ENCODE measurements at places on chromosomes 11 and 22.

GRCh38 chr11:1639666-1640065 lies 10.1 kb downstream of the KRTAP5-5 start:
- no peak for DNase-seq

DNA sequence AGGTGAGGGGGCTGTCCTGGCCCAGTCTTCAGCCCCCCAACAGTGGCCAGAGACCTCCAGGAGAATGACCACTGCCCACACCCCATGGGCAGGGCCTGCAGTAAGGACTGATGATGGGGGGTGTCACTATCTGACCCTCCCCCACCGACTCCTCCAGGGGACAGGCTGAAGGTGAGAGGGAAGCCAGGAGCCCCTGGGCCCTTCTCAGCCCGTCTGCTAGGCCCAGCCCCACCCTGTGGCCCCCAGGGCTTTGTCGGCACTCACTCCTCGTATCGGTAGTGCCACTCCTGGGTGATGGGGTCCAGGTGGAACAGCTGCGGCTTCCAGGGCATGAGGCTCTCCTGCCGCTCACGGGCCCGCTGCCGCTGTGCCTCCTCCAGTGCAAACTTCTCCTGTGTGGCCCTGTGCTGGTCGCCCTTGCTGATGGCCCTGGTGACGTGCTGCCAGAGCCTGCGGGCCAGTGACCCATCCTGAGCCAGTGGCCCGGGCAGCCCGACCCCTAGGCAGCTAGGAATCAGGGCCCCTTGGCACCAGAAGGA lies 35.4 kb upstream of the CARS1 start:
- DNase-seq = no peak

- no peak for DNase-seq
These were observed 114.1 kb downstream of the MAML2 start for GRCh38 chr11:96228910-96229309.

DNA sequence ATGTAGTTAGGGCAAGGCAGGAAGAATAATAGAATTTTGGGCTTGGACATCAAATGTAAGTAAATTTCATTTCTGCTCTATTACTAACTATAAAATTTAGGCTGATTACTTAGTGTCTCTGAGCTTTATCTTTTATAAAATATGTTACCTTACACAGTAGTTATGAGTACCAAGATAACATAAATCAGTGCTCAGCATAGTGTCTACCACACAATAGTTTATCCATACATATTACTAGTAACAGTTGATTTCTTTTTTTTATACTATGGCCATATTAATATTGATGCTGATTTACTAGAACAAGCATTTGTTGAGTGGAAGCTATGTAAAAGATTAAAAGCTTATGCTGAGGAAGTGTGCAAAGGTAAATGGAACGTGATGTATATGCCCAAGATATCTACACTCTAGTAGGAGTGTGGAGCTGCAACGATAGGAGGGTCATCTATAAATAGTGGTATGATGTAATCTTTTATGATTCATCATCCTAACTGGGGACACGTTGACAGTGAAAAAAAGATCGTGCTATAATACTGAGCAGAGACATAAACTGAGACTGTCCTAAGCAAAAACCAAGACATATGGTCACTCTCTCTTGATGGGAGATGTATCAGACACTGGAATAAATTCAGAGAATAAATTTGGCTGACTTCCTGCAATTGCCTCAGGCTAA lies 8.7 kb upstream of the SLC5A12 start:
- DNase-seq = no peak

GRCh38 chr11:16846305-16846704 lies 107.9 kb downstream of the C11orf58 start:
- DNase-seq = no peak

- DNase-seq = peak; percentile 24
These were observed 93.3 kb downstream of the SGSM3 start for GRCh38 chr22:40463683-40464082.

DNA sequence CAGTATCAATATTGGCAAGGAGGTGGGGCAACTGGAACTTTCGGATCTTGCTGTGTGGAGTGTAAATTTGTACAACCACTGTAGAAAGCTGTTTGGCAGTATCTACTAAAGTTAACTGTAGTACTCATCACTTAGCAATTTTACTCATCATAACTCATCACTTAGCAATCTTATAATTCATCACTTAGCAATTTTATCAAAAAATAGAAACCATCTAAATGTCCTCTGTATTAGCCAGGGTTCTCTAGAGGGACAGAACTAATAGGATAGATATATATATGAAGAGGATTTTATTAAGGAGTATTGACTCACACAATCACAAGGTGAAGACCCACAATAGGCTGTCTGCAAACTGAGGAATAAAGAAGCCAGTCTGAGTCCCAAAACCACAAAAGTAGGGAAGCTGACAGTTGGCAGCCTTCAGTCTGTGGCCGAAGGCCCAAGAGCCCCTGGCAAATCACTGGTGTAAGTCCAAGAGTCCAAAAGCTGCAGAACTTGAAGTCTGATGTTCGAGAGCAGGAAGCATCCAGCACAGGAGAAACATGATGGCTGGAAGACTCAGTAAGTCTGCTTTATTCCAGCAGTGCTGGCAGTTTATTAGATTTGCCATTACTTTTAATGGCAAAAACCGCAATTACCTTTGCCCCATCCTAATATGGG lies 92.9 kb upstream of the USP47 start:
- no peak for DNase-seq

GRCh38 chr22:46432164-46433068 lies 96.9 kb downstream of the TRMU start:
- peak; percentile 25 for DNase-seq

DNA sequence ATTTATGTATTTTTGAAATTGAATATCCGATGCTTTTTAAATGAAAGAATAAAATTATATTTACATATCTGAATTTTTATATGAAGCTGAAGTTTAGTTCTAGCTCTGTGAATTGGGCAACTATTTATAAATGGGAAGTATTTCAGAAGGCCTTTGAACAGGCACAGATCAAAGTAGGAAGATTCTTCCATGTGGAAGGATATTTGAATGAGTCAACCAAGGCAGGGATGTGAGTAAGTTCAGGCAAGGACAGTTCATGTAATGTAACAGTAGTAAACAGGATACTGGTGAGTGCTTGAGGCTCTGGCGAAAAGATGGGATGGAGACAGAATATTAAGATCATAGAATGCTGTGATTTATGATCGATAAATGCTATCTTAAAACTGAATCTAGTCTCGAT lies 417.8 kb upstream of the CCDC179 start:
- no peak for DNase-seq

DNA sequence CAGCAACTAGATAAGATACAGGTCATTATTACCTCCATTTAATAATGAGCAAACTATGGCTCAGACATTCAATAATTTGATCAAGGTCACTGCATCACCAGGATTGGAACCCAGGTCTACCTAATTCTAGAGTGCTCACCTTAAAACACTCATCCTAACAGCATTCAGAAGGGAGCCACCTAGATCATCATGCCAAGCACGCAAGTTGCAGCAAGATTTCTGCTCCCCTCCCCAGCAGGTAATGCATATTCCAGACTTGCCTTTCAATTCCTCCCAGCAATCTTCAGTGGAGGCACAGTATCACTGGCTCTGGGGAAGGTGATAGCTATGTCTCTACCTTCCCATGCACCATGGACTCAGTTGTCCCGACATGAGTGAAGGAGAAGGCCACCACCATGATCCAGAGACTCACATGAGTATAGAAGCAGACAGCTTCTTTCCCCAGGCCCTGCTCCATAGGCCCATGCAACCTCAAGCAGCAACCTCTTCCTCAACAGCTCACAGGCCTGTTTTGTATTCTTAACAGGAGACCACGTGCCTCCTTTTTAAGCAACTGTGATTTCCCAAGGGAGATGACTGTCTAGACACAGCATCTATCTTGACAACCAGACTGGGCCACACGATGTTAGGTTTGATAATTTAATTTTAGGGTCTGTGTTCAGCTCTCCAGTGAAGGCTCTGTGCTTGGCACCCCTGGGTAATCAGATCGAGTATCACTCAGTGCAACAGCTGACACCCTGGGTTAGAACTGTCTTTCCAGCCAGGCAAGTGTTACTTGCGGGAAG lies 36.4 kb downstream of the RAB30 start:
- no peak for DNase-seq

GRCh38 chr22:30752771-30753170 lies 58.1 kb downstream of the OSBP2 start:
- no peak for DNase-seq

GRCh38 chr11:111846636-111847035 lies 24.7 kb downstream of the ALG9 start:
- DNase-seq = no peak

- DNase-seq = no peak
These were observed 608 bp downstream of the MLC1 start for GRCh38 chr22:50084614-50085021.

DNA sequence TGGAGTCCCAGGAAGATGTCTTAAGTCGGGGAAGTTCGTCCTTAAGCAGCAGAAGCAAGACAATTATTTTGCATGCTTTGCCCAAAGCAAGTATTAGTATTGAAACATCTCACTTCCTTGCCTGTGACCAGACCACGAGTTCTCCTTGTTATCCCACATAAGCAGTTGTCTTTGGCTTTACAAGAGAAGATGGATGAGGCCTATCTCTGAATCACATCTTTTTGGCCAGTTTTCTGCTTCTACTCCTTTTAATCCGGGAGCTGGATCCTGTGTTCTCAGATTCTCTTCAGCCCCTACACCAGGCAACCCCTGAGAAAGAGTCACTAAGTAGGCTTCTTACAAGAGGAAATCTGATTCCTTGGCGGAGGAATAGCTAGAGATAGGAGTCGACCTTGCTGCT lies 2.1 kb downstream of the SYT9 start:
- no peak for DNase-seq

- DNase-seq = no peak
These were observed 11.7 kb downstream of the TRPM5 start for GRCh38 chr11:2432628-2433071.

DNA sequence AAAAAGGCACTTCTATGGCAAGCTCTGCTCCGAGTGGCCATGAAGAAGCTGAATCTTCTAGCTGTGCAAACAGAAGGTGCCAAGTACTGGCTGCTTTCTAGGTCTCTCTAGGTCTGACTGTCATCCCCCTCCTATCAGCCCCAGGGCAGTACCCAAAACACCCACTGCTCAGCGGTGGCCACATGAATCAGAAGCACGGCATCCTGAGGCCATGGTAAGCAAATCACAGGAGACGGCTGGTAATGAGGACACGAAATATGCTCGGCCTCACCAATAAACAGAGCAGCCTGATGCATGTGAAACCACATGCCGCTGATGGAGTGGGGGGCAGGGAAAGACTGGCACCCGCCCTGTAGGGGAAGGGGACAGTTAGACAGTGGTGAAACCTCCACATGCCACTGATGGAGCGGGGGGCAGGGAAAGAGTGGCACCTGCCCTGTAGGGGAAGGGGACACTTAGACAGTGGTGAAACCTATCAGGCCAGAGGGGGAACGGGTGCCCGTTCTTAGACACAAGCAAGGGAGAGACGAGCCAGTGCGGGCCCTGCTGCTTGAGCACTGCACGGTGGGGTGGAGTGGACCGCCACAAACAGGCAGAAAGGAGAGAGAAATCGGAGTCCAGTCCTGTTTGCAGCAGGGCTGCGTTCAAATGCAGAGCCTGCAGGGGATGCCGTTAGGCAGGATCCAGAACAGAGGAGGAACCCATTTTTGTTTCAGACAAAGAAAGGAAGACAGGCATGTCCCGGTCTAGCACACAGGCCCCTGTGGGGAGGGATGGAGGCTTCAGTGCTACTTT lies 29.9 kb upstream of the MOB2 start:
- no peak for DNase-seq

DNA sequence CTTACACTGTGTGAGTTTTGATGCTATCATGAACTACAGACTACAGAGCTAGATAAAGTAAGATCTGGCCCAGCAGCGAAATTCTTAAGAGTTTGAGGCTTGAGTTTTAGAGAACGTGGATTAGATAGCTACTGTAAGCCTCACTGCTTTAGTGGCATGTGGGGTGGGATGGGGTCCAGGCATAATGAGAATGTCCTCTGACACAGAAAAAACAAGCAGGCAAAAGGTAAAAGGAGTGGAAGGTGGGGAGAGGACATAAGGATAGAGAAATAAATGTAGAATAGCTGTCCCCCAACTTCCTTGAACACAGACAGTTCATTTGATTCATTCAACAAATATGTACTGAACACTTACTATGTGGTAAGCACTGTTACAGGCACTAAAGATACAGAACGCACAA lies 324.5 kb upstream of the PITPNB start:
- no peak for DNase-seq

- no peak for DNase-seq
These were observed 945.3 kb downstream of the LRRC4C start for GRCh38 chr11:40514124-40514523.

GRCh38 chr11:134759274-134759673 lies 347.2 kb upstream of the B3GAT1 start:
- DNase-seq = no peak

DNA sequence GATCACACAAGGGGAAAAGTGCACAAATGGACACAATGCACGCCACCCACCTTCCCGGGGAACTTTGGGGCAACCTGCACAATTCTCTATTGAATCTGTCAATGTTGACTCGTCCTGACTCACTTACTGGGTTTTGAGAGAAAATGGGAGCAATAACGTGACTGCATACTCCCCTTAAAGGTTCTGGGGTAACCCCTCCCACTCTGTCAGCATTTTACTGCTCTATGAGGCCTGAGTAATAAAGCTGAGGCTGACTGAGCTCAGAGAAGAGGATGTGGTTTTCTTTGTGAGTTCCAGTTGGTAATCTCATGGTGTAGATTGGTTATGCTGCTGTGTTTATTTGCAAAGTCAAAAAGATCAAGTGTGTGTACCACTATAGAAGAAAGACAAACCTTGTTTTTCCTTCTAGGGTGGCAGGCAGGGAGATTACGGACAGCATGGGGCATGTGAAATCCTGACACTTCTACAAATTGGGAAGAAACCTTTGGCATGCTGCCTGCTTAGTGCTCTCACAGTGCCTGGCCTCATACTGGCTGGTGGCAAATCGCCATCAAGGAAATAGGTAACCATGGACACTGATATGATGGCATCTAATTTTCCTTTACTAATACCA lies 16.1 kb upstream of the APOA1 start:
- DNase-seq = peak; percentile 41

GRCh38 chr11:93770160-93770559 lies 13.9 kb upstream of the MED17 start:
- DNase-seq = no peak

GRCh38 chr11:34405079-34405858 lies 33.5 kb upstream of the CAT start:
- DNase-seq = no peak

- DNase-seq = no peak
These were observed 12.8 kb downstream of the PMM1 start for GRCh38 chr22:41576877-41577276.

- DNase-seq = no peak
These were observed 72.9 kb downstream of the CTTN start for GRCh38 chr11:70471254-70471653.

- no peak for DNase-seq
These were observed 24.2 kb downstream of the SNU13 start for GRCh38 chr22:41664490-41664889.

GRCh38 chr11:67369801-67370284 lies 3.6 kb downstream of the CLCF1 start:
- no peak for DNase-seq

- no peak for DNase-seq
These were observed 18.5 kb upstream of the LRRC10B start for GRCh38 chr11:61489833-61490721.

GRCh38 chr11:83611600-83611999 lies 325.4 kb upstream of the CCDC90B start:
- DNase-seq = no peak

GRCh38 chr11:132792341-132793140 lies 739.8 kb downstream of the OPCML start:
- no peak for DNase-seq

GRCh38 chr11:61860054-61860903 lies 31.1 kb downstream of the FADS3 start:
- DNase-seq = no peak
